Skeletal muscle cell (primary cell): ENCODE measurements at places on chromosomes 7 and 10.

GRCh38 chr10:17025444-17026295 lies 103.9 kb downstream of the CUBN start:
- peak; percentile 98 for DNase-seq

- no peak for DNase-seq
Measured at GRCh38 chr7:30903146-30903545, 8.5 kb upstream of the AQP1 start.

DNA sequence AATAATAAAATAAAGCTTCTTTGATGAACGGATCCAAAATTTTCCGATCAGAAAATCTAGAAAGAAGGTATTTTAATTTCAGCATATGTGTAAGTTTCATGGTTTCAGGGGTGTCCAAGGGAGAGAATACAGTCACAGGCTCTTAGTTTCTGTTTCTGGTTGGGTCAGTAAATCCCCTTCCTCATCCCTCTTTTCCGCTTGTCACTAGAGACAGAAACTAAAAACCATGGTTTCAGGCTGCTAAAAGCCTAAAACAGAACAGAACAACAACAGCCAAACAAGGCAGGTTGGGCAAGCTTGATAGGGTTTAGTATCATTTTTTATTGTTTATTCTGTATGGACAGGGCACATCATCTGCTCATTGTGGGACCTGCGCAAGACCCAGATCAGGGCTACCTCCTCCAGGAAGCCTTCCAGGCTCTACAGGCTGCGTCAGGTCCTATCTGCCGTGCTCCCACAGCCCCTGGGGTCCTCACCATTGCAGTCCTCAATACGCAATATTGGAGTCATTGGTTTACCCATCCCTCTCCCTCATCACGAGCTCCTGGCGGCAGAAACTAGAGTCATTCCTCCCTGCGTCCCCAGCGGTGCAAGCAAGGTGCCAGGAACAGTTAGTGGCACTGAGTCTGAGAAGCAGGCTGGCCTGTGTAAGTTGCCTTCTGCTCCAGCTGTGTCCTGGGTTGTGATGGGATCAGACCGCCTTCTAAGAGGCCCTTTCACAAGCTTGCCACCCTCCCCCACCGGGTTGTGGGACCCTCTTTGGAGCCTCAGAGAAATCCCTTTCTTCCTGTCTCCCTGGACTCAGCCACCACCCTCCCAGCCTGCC lies 70.2 kb upstream of the CUX1 start:
- DNase-seq: no peak

DNA sequence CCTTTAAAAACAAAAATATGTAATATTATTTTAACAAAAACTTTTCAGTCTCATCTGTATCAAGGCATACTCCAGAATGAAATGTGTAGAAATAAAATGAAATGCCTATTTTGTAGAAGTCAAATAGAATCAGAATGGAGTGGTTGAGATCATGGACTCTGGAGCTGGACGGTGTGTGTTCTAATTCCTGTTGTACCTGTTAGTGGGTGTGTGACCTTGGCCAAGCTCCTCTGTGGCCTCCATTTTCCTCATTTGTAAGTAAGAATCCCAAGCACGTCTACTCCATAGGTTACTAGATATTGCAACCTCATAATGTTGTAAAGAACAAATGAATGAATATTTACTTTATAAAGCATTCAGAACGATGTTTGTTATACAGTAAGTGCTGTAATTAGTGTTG lies 74.9 kb downstream of the HDAC9 start:
- no peak for DNase-seq

DNA sequence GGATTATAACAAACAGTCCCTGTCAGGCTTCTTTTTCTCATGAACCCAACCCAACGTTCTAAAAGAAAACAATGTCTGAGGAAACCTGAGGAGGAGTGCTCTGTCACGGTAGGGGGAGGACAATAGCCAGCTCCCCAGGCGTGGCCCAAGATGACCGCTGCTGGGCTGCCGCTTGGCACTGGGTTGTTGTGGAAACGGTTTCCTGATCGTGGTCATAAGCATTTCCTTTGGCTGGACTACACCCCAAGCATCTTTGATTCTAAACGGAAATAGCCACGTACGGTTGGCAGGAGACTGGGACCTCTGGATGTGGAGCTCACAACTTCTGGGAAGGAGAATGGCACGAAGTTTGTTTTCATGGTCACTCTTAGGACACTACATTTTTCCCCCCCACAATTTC lies 30.4 kb upstream of the DMBT1 start:
- no peak for DNase-seq

- peak; percentile 99 for DNase-seq
Measured at GRCh38 chr7:6015917-6016652, 7.0 kb downstream of the AIMP2 start.

DNA sequence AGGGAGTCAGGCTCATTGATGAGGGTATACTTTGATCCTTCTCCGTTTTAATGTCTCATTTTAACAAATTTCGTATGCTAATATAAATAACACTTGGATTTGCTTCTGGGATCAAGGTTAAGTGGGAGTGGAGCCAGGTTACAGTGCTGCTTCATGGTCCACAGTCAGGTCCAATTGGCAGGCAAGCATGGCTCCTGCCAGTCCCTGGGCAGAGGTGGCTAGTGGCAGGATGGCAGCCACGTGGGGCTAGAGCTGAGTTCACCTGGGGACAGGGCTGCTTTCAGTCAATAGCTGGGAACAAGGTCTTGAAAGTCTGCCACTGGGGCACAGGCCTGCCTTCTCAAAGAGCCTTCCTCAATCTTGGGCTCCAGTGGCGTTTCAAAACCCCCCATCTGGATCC lies 16.0 kb upstream of the VWA2 start:
- DNase-seq: no peak

- no peak for DNase-seq
Measured at GRCh38 chr7:144527051-144527471, 123.6 kb upstream of the NOBOX start.

GRCh38 chr10:103895411-103896186 lies 22.4 kb downstream of the STN1 start:
- no peak for DNase-seq

- DNase-seq: no peak
Measured at GRCh38 chr10:100824886-100825285, 79.5 kb downstream of the PAX2 start.

GRCh38 chr10:71001470-71001869 lies 113.1 kb upstream of the PCBD1 start:
- DNase-seq: no peak

DNA sequence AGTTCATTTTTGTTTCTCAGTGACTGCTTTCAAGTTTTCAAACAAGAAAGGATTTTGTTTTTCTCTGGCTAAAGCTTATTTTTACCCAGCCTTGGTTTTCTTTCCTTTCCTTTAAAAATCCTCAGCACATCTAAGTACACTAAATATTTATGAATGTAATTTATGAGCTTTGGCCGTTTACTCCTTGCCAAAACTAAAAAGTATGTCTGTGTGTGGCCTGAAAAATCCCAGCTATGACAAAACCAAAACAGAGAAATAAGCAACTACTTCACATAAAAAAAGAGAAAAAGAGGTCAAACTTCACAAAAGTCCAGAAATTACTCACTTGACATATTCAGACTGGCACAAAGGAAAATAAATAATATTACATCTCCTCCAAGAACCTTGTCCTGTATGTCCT lies 365.1 kb upstream of the NFE2L3 start:
- no peak for DNase-seq

DNA sequence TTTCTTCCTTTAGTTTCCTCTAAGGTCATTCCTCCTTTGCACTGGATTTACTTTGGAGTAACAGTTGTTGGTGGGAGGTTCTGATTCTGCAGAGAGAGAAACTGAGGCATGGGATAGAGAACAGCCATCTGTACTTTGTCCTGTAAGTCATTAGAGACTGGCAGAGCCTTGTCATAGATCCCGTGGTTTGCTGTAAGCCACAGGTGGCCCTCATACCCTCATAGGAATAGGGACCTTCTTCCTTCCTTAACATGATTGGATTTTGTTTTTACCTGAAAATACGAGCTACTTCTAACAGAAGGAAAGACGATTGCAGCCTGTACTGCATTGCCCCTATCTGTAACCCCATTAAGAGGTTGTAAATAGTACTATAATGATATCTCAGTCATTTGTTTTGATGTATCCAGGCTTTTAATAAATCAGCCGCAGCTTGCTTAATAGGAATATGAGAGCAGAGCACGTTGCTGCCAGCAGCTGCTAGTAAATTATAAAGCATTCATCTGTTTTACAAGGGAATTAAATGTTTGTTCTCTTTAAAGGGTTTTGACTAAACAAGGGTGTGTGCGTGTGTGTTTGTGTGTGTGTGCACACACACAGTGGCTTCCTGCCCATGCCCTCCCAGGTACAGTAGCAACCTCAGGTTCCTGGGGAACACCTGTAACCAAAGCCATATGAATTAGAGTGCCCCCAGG lies 249.8 kb downstream of the AUTS2 start:
- DNase-seq: no peak

DNA sequence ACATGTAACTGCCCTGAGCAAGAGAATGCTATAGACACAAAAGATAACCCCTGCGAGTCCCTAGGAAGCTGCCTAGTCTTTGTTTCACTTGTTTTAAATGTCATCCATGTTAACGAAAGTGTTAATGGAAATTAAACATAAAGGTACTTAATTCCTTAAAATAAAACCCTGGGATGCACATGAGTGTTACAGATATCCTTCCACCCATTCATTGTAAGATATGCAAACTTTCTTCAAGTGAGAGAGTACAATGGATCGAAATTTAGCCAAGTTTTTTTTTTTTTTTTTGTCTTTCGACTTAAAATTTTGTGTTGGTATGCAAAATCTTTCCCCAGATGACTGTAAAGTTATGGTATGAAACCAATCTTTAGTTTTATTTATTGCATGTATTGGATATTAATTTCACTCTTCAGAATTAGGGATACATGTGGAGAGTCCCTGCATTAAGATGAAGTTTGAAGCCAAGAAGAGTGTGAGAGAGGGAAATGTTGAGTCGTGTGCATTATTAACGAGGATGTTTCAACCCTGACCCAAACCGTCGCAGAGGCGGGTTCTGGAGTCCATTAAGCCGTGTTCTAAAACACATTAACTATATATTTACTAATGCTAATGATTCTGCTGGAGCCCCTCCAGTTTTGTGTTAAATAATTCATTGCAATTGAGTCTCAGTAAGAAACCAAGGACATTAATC lies 1.6 kb downstream of the CDK14 start:
- DNase-seq: no peak

DNA sequence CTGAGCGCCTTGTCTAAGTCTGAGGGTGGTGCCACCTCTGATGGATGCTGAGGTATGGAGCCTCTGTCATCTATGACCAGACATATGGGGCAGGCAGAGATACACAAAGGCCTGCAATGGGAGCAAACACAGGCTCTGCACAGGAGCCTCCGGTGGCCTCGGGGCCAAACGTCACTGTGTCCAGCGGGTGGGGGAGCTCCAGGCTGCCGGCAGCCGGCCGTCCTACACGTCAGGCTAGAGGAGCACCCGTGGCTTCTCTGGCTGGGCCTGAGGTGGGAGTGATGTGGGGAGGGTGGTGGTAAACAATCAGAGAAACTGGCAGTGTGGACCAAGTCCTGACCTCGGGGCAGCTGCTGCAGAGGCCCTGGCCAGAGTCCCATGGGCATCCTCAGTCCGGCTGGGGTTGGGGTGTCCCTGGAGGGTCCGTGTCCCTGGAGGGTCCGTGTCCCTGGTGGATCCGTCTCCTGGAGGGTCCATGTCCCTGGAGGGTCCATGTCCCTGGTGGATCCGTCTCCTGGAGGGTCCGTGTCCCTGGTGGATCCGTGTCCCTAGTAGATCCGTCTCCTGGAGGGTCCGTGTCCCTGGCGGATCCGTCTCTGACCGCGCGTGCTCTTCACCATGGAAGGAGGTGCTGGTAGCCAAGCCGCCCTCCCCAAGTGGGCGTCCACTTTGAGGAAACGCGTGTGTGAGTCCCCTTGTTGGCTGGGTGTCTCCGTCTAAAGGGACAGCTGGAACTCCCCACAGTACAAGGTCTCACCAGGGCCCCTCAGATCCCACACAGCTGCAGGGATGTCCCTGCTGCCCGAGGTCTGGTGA lies 24.2 kb upstream of the FAM20C start:
- no peak for DNase-seq

- no peak for DNase-seq
Measured at GRCh38 chr10:118020365-118020764, 26.4 kb downstream of the RAB11FIP2 start.

- no peak for DNase-seq
Measured at GRCh38 chr7:35721288-35721687, 26.4 kb upstream of the HERPUD2 start.

DNA sequence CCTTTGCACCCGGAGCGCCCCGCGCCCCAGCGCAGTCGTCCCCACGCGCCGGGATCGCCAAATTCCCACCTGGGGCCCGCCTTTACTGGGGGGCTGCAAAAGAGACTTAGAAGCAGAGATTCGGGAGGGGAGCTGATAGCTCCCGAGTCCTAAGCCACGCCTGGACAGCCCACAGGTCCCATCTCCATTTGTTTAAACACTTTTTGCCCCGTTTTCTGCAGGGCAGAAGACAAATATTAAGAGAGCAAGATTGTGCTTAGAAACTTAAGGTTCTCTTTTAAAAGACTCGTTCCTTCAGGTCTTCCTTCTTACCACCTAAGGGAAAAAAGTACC lies 299.1 kb upstream of the NFE2L3 start:
- DNase-seq: no peak

- no peak for DNase-seq
Measured at GRCh38 chr10:120011359-120012130, 119.0 kb downstream of the SEC23IP start.

DNA sequence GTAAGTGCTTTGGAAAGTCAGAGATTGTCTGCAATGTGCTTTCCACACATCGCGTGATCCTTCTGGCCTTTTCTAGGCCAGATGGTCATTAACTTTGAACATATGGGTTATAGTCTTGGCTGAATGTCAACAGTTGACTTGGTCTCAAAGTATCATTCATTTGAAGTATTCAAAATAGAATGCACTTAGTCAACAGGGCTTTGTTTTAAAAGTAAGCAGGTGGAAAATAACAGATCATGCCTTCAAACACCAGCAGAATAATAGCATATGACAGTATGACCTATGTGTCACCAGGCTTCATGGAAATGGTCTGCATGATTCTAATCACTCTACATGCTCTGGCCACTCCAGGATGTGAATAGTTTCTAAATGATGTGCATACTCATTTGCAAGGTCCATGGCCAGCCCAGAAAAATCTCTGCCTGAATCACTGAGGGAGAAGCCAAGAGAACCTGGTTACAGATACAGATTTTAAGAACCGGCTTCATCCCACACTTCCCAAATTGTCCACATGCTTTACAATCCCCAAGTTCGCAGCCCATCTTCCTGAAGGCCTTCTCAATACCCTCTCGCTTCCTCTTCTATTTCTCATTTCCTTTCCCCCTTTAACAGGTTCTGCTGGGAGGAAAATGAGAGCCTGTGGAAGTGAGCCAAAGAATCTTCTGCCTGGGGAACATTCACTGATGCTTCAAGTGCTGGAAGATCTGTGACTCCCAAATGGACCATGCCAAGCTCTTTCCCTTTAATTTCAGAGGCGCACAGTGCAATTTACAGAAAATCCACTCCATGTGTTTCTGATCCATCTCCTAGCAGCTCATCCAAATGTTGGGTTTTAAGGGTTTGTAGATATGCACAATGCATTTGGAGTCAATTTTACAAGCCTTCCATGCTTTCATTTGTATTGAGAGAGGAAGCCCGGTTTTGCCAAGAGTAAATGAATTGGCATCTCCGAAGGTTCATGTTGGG lies 122.8 kb upstream of the GDF10 start:
- no peak for DNase-seq

- DNase-seq: peak; percentile 7
Measured at GRCh38 chr7:65832281-65832680, 40.6 kb upstream of the VKORC1L1 start.

- no peak for DNase-seq
Measured at GRCh38 chr7:44477063-44477830, 13.2 kb downstream of the NUDCD3 start.

GRCh38 chr7:90681336-90682022 lies 85.4 kb downstream of the CDK14 start:
- no peak for DNase-seq
